ENCODE measurements at places on chromosomes 5 and 9.

DNA sequence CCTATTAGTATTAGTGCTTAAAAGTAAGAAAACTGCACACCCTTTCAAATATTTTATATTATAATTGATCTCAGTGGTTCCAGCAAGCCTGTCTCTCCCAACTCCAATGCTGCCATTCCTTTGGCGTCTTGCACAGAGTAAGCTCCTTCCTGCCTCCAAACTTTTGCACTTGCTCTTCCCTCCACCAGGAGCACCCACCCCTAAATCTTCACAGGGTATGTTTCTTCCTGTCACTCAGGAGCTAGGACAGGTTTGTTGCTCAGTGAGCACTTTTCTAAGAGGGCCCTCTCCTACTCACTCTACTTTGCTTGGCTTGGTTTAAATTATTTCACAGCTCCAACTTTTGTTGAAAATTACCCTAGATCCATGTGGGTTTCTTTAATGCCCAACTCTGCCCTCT, 189.1 kb upstream of the ADRA1B start:
- no peak for DNase-seq

GRCh38 chr5:141003031-141003430, 36.8 kb downstream of the PCDHAC2 start:
- DNase-seq: no peak

GRCh38 chr9:5786370-5787127, 46.4 kb downstream of the ERMP1 start:
- no peak for DNase-seq

DNA sequence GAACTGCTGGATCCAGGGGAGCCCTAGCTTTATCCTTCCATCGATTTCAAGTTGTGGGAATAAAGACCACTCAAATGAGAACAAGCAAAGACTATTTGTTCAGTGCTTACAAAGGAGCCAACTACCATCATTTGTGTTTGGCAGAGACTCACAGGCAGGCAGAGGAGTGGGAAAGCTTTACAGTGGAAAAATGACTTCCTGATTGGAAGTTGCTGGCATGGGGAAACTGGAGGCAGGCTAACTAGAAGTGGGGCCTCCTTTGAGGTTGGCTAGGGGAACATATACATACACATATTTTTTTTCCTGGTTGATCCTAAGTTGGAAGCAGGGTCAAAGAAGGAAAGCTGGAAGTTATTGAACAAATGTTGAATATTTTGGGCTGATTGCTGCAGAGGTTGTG, 121.7 kb downstream of the ACTBL2 start:
- no peak for DNase-seq

- no peak for DNase-seq
Observed at GRCh38 chr5:96054311-96055030, 92.8 kb upstream of the ELL2 start.

- DNase-seq: no peak
Observed at GRCh38 chr5:9374025-9374424, 171.8 kb downstream of the SEMA5A start.

DNA sequence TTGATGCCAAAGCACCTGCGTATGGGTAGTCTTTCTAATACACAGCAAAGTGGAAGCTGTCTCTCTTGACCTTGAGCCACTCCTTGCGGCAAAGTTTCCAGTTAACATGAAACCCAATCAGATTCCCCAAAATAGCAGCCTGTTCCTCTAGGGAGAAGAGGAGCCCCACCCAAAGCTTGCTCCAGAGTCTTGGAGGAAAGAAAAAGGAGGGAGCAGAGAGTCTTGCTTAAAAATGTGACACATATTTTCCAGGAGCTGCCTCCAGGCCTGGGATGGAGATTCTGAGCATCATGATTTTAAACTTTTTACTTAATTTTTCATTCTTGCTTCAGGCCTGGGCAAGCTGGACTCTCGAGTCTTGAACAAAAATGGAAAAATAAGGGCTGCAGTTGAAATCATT, 223.5 kb upstream of the TNC start:
- no peak for DNase-seq

- no peak for DNase-seq
Observed at GRCh38 chr9:132637351-132637750, 32.4 kb downstream of the DDX31 start.

DNA sequence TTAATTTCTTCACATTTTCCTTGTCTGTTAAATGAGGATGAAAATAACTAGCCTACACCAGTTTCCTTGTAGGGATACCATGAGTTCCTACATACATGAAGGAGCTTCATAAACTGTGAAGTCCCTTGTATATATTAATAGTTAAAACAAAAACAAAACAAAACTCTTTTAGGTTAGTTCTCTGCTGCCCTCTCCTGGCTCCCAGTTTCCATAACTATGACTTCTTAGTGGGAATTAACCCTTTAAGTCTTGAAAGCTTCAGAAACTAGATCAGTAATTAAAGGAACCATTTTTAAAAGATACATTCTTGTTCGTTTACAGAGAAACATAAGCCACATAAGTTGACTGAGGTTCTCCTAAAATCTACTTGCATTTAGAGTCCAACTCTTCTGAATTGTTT, 500.0 kb upstream of the C9orf72 start:
- DNase-seq: peak; percentile 27

- no peak for DNase-seq
Observed at GRCh38 chr9:133676450-133676849, 40.3 kb downstream of the DBH start.

- no peak for DNase-seq
Observed at GRCh38 chr5:176541338-176542134, 4.3 kb upstream of the RNF44 start.

- DNase-seq: no peak
Observed at GRCh38 chr9:134229466-134230091, 65.2 kb upstream of the RNU6ATAC start.

- DNase-seq: no peak
Observed at GRCh38 chr5:72619251-72619650, 112.0 kb upstream of the ZNF366 start.

DNA sequence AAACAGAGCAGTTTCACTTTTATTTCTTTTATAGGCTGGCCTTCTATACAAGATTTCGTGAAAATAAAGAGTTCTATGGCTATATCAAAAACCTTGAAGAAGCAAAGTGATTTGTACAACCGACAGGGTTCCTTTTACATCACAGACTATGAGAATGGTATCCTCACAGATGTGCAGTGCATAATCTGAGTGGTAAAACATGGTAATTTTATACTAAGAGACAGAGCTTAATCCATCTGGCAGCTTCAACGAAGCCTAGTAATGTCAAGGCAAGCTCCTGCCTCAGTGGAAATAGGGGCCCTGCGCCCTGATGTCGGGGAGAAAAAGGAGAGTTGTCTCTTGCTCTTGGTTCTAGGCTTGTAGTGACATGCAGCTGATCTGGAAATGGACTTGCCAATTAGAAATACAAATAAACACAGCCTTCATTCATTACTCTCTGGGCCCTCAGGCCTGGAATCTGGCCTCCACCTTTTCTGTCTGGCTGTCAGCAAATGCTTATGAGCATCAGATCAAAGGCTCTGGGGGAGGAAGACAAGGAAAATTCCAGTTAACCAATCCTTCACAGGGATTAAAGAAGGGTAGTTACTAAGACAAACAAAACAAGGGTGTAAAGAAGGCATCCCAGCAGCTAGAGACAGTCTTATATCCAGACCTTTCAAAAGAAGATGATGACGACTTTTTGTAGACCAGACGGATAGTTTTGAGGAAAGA, 33.6 kb upstream of the TRIM32 start:
- no peak for DNase-seq

- no peak for DNase-seq
Observed at GRCh38 chr9:131500377-131500776, 2.3 kb upstream of the POMT1 start.

- DNase-seq: no peak
Observed at GRCh38 chr5:133736512-133736911, 124.2 kb upstream of the FSTL4 start.

DNA sequence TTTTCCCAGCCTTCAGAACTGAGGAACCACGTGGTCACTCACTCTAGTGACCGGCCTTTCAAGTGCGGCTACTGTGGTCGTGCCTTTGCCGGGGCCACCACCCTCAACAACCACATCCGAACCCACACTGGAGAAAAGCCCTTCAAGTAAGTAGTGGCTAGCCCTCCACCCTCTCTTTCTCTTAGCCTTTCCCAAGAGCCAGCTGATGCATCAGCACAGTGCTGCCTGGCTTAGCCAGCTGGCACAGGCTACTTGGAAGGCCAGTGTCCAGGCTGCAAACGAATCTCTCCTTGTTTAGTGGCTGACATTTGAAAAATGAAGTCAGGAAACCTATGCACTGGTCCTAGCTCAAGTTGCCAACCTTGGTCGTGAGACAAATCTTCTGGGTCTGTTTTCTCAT, 91.1 kb downstream of the PRDM6 start:
- DNase-seq: no peak

DNA sequence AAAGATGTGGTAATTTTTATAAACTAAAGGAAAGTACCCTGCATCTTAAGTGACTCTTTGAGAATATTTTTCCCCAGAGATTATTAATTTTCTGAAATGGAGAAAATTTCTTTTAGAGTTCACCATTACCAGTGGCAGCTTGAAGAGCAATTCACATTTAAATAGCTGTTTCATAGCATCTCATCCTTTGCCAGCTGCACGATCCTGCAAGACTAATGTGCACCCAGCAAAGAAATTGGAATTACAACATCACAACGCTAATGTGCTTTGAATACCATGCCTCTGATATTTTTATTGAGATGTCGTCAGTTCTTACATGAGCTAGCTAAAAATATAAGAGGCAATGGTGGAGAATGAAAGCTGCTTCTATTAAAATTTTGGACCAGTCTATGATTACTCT, 423.5 kb downstream of the TAF11L14 start:
- no peak for DNase-seq

DNA sequence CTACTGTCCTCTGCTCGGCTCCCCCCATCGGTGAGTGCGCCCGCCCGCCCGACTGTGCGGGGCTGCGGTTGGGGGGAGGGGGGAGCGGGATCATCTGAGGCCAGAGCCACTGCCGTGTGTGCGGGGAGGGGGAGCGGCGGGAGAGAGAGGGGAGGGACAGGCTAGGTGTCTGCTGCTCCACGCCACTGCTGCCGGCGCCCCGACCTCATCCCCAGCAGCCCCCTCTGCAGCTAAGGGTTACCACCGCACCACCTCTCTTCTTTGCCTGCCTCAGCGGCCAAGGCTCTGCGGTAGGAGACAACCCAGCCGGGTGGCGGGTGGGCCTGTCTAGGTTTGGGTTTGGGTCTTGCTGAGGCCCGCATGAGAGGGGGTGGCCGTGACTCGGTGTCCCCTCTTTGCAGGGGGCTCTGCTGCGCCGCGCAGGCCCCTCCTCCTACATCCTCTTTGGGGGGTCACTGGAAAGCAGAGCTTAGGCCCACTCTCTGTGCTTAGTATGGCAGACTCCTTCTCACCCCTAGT, 670 bp upstream of the PURA start:
- DNase-seq: no peak

GRCh38 chr9:75844321-75844720, 46.2 kb upstream of the PCSK5 start:
- DNase-seq: no peak

DNA sequence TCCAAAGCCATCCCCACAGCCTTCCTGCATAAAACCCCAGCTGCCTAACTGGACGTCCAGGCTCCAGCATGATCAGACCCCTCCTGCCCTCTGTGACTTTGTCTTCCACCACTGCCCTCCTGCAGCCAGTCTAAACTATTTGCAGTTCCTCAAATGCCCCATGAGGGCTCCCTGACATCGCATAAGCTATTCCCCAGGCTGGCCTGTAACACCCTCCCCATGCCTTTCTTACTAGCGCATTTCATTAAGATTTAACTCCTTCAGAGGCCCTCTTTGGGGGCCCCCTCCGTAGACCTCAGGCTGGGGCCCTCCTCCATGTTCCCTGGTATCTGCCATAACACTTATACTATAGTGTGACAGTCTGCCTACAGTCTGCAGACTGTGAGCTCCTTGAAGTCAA, 15.5 kb upstream of the SMIM23 start:
- DNase-seq: no peak

DNA sequence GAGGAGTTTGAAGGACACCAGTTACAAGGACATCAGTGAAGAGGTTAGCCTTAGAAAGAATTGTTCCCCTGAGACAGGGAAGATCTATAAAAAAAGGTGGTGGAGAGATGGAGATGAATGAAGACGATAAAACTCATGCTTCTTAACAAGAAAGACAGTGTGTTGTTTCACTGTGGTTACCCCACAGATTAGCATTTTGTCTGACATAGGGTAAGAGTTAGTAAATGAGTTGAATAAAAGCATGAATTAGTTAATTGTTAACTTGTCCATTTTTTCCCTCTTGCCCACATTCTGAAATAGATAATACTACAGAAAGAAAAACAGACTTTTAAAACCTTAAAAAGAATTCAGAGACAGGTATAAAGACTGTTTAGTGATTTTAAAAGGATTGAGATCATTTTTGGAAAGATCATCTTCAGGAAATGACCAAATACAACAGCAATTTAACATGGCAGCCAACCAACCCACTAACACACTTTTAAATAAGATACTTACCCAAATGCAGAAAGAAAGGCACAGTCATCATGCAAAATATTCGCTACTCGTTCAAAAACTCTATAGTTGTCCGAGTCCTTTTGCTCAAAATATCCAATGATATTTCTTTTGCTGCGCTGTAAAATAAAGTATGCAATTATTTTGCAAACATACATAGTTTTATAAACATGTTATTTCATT, 78.5 kb downstream of the ERP44 start:
- DNase-seq: no peak

DNA sequence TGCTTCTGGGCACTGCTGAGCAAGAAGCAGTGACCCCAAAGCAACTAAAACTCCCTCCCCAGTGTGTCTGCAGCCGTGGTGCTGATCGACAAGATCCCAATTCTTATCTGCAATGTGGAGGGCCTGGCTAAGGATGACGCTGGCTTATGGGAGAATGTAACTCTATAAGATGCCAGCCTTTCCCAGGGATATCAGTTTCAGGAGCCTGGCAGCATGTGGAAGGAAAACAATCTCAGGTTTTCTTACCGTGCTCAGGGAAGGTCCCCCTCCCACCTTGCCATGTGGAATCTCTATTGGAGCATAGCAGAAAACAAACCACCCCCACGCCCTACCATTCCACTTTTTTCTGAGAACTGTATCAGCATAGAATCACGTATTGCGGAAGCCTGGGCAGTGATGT, 87.7 kb upstream of the PTPN3 start:
- DNase-seq: no peak

GRCh38 chr5:57832875-57833274, 350.3 kb upstream of the ACTBL2 start:
- DNase-seq: no peak

DNA sequence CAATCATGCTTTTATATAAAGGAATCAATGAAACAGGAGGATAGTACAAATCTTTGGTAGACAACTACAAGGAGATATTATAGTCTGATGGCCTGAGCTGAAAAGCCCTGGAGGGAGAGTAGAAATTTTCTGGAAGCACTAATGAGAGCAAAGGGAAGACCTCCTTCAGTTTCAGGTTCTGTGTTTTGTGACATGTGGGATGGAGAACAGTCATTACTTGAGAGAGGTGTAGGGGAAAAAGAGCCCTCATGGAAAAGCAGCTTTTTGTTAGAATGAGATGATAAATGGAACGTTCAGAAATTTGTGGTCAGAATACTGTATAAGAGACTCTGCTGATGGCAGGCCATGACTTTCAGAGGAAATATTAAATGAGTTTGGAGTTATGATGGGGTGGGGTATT, 360.6 kb upstream of the MEF2C start:
- DNase-seq: no peak

Data from epithelial cell of proximal tubule (primary cell).